Vagina (tissue), 2 donors: ENCODE measurements at places on chromosomes 5 and 9. TPM values are rescaled to one million over a fixed set of nuclear protein-coding genes. Genes with fewer than 3 reads are reported as not detected.

TEX48 gene
- total RNA-seq, result not detected

NUTM2G gene
- not detected for total RNA-seq

NEUROG1 gene
- not detected for total RNA-seq

SLC22A4 gene
- 1.7 TPM for total RNA-seq

TPRN gene
- total RNA-seq, result 6.9 TPM

PCDHB11 gene
- total RNA-seq, result 2.2 TPM

FBLL1 gene
- total RNA-seq, result not detected

- no peak for DNase-seq
These were observed 168.6 kb downstream of the CARTPT start for GRCh38 chr5:71887680-71888079.

DNA sequence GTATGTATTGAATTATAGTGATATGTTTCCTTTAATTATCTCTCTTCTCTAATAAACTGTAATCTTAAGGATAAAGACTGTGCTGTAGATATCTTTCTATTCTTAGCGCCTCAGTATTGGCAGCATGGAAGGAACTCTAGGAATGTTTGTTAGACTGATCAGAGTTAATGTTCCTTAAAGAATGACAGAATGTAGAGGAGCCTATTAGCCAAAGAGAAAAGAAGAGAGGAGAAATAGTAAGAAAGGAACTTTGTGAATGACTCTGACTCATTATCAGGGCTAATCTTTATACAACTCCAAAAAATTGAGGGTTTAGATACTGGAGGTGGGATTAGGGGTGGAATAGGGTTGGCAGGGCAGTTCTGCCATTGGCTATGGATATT, 59.0 kb upstream of the NUDT12 start:
- DNase-seq, result no peak

- no peak for DNase-seq
These were observed 44.7 kb upstream of the HK3 start for GRCh38 chr5:176943816-176944215.

- DNase-seq, result no peak
These were observed 173.1 kb downstream of the SYK start for GRCh38 chr9:90974643-90975245.

- DNase-seq, result no peak
These were observed 31.5 kb upstream of the NKD2 start for GRCh38 chr5:976849-977751.

DNA sequence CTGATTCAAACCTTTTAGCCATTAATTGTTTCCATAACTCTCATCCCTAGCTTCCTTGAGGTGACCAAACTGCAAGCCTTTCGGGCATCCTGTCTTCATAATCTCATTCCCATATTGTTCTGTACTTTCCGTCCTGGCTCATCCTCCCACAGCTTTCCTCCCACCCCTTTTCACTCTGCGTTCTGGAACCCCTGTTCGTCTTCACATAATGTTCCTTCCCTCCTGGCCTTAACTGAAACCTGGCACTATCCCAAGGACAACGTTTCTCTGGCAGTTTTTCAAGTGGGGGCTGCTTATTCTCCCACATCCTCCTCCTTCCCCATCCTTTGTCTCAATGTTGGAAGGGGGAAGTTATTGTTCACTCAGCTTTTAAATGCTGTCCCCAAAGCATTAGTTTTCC, 1.5 kb downstream of the ZNF189 start:
- no peak for DNase-seq

GRCh38 chr9:95142315-95142714, 175.2 kb downstream of the FANCC start:
- DNase-seq, result no peak

- no peak for DNase-seq
These were observed 9.8 kb downstream of the VDAC1 start for GRCh38 chr5:133994990-133995333.

DNA sequence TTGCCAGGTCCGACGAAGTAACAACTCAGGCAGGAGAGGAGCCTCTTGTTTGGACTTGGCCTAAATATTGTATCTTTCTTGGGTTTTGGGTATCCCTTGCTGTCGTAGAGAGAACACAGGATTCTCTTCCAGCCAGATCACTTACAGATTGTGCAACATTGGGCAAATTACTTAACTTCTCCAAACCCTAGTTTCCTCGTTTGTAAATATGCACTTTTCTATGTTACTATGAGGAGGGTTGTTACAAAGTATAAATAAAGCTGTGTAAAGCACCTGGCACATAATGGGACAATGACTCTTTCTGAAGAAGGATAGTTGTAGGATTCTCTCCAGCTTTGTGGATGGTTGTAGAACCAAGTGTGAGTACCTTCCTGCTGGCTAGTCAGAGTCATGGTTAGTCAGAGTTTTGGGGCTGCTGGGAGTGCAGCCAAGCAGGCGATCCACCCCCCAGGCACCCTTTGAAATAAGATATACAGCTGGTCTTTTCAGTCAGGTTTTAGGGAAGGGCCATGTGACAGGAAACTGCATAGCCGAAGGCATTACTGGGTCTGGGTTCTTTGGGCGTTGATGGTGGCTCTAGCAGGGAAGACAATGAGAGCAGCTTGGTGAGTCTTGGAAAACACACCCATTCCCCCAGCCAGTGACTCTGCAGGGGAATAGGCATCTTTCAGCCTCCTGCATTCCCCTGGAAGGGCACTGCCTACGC, 49.9 kb upstream of the GDNF start:
- no peak for DNase-seq

DNA sequence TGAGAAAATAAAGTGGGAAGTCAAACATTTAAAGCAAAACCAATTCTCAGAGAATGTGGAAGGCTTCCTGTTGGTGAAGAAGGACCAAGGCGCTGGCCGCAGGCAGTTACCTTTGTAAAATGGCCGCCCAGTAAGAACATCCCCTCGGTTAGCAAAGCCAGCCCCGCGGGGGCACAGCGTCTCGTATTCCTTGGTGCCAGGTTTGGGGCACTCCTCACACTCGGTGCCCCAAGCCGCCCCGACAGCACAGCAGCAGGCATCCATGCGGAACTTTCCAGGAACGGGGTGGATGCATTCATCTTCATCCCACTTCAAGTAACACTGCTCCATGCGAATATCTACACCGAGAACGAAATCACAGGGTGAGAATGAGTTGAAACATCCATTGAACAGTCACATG, 192.8 kb downstream of the FBN2 start:
- DNase-seq, result no peak

DNA sequence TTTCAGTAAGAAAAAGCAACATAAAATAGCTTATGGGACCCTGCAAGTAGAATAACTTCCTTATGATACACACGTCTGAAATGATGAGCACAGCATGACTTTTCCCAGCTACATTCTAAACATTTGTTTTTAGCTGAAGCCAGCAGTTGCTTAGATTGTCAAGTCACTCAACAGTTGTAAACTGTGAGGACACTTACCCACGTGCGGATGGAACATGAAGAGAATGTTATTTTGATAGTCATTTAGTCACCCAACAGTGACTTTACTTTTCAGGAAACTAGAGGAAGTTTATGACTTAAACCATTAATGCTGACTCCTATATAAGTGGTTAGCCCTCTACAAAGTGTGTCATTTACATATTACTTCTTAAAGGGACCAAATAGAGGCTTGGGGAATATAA, 3.0 kb downstream of the HACD4 start:
- DNase-seq, result no peak

DNA sequence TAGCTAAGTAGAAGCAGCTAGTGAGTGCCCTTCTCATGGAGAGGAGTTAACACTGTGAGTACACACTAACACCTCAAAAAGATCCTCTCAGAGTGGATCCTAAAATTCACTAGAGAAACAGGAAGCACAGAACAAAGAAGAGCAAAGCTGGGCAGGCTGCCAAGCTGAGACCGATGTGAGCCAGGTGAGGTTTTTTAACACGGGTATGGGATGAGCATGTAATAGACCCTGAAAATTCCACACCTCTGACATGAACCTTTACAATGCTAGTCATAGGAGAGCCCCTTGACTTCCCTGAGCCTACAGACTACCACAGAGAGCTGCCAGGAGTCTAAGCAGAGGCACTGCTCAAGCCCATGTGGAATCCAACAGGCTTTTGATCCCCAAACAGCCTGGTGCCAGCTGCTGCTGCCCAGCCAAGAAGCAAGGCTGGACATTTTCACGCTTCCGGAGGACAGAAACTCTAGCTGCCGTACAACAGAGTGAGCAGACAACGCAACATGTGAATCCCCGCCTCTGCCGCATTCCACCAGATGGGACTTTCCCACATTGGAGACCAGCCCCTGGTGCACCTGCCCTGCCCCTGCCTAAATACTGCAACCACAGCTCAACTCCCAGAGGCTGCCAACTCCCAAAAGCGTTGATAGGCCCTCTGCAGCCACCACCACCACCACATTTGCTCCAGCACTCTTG, 280.8 kb downstream of the CDH10 start:
- DNase-seq, result no peak

DNA sequence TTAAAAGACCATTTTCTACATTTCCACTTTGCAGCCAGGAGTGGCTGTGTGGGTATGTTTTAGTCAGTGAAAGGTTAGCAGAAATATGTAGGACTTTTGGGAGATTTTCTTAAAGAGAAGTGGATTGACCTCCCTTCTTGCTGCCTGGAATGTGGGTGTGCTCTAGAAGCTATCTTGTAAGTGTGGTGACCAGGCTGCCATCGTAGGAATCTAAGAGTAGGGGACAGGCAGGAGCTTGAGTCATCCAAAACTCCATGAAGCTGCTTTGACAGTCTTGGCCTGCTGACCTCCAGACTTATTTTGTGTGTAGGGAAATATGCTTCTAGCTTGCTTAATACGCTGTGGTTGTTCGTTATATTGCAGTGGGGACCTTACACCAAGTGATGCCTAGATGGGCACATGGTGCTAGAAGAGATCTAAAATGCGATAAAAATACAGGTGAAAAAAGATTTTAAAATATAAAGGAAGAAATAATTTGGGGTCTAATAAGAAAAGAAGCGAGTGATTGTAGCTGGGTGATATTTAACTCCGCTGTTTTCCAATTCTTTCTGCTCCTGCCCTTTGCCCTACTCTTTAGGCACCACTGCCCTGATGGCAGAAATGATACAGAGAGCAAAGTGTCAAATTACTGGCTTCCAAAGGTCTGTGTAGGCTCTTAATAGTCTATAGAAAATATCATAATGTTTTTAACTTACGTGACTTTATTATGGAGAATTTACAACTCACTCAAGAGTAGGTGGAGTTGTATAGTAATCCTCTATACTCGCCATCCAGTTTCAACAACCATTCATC, 298.2 kb upstream of the ZNF608 start:
- no peak for DNase-seq

DNA sequence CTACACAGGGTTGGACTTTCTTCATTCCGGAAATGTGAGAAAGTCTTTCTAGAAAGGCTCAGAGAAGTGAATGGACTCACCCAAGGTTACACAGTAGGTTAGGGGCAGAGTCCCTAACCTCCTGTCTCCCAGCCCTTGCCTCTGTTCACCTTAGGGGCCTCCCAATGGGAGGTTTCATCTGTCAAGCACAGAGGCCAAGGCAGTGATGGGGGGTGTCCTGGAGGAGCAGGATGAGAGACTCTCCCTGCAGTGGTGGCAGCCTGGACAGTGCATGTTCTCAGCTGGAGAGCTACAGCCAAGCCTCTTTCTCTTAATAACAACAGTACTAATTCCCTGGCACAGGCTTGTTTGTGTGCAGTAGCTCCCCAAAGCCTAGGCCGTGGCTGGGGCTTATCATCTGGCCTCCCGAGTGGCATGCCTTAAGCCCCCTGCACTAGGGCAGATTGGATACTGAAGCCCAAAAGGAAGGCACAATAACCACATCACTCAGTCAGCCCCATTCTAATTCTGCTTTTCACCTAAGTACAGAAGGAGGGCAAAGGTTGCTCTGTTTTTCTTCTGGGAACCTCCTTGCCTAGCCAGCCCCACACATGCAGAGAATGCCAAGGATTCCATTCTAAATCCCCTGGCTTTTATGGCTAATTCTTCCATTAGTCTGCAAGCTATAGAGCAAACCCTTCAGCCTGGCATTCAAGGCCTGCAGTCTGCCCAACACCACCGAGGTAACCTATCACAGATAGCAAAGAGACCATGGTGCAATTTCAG, 50.2 kb upstream of the XPA start:
- DNase-seq, result no peak

DNA sequence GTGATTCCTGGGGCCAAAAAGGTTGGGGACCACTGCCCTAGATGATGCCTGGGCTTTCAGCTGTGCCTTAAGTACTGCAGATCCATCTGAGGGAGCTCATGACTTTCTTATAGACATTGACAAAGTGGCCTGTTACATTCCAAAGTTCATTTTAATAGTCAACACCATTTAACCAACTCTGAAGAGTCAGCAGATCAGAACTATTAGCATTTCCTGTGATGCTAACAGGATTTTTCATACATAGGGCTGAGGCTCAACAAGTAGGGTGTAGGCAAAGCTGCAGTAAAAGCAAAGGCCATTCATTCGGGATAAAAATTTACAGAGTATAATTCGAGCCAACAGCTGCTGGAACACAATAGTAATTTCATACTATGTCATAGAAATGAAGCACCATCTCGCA, 105.4 kb downstream of the LPAR1 start:
- DNase-seq, result no peak
